ENCODE measurements at places on chromosomes 11 and 22.

DNA sequence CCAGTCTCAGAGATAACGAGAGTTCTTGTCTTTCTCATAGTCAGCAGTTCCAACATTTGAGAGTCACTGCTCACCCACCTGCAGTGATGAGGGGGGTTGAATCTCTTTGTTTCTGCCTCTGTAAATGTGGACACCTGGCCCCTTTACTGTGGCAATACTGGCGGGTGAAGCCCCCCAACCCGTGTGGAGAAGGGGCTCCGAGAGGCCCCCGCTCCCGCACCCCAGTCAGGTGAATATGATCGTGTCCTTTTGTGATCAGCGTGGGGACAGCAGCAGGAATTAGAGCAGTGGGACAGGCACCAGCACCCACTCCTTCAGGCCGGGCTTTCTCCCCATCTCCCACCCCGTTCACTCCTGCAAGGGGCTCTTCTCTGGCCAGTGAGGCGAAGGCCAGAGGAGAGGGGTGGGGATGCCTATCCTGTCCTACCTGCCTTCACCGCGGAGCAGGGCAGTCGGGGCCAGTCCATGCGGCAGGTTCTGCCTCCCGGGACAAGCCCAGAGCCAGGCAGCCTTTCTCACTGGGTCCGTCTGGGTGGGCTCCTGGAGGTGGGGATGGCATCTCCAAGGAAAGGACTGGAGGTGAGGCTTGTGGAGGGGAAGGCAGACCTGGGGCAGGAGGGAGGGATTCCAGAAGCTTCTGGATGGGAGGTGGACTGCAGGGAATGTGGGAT lies 12.7 kb upstream of the CELSR1 start:
- DNase-seq, result no peak

DNA sequence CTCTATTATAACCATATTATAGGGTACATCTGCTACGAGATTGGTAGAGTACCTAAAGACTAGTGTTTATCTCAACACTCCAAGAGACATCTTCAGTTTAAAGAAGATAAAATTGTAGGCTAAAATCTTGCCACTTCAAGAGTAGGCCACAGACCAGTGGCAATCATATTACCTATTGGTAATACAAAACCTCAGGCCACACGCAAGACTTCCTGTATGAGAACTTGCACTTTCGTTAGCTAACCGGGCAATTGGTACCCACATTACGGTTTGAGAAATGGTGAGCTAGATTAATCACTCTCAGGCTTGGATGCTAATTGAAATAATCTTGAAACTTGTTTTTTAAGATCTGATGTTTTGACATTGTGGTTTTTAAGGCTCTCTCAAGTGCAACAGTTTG lies 772.7 kb downstream of the LRRC4C start:
- no peak for DNase-seq

- DNase-seq, result no peak
These were observed 39.6 kb downstream of the BTBD10 start for GRCh38 chr11:13423372-13423771.

DNA sequence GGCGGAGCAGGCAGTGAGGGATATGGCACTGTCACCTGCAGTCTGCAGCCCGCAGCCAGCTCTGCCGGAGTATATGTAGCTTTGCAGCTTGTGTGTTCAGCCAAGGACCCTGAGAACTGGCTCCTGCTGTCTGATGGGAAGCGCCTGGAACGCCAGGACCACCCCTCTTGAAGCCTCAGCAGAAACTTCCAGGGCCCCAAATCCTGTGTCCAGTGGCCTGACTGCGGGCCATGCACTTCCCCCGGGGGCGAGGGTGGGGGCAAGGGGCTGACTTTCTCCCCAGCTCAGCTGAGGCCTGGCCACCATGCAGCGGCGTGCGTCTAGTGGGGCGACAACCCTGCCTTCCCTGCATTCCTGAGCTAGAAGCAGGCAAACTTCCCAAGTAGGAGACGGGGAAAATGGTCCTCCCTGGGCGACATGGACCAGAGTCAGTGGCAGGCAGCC lies 32.3 kb downstream of the PISD start:
- DNase-seq, result no peak

DNA sequence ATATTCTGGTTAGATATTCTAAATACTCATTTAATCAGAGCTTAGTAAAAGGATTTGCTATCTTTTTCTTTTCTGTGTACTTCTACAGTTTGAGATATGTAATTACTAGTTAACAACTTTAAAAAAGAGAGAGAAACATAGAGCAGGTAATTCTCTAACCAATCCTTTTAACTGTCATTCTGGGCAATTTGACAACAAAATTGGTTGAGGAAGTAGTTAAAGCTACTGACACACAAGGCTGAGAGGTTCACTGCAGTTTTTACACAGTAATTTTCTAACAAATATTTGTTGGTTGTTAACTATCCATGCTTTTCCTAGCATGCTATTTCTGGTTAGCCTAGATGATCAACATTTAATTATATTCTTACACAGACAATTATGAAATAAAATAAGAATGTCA lies 3.6 kb downstream of the SOX6 start:
- no peak for DNase-seq

GRCh38 chr22:46710806-46711205 lies 27.2 kb downstream of the CERK start:
- no peak for DNase-seq

DNA sequence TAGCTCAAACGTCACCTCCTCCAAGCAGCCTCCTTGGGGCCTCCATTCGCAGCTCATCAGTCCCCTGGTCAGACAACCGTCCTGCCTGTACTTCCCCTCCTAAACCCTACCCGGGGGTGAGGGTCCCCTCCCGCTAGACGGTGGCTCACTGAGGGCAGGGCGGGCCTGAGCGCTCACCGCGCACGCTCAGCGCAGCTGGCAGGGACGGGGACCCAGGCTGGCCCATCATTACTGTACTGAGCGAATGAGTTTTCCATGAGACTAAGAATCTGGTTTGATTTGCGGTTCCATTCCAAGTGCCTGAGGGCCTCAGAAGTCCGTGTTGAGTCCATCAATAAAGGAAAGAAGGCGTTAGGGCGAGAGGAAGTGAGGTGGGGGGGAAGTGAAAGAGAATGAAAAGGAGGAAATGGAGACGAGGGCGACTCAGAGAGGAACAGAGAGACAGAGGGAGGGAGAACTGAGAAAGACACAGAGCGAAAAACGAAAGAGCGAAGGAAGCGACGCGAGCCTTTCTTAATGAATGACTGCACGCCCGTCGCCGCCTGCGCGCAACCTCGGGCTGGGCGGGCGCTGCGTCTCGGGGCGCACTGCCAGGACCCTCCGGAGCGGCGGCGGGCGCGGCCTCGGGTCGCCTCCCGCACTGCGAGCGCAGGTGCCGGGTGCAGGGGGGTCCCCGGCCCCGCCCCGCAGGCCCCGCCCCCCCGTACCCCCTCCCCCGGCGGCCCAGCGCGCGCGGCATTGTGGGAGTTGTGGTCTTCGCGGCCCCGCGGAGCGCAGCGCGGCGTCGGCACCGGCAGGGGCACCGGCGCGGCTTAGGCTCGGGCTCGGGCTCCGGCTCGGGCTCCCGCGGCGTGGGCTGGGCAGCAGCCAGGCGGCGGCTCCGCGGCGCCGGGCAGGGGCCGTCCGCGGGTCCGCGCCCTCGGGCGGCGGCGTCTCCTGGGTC lies at the start of gene ASPHD2:
Gene ASPHD2 (plus strand): TSS at position 746 of the 943 bp plus-strand sequence. CDS start 4,356 bp downstream, outside the sequence.
- DNase-seq, result peak; percentile 86

DNA sequence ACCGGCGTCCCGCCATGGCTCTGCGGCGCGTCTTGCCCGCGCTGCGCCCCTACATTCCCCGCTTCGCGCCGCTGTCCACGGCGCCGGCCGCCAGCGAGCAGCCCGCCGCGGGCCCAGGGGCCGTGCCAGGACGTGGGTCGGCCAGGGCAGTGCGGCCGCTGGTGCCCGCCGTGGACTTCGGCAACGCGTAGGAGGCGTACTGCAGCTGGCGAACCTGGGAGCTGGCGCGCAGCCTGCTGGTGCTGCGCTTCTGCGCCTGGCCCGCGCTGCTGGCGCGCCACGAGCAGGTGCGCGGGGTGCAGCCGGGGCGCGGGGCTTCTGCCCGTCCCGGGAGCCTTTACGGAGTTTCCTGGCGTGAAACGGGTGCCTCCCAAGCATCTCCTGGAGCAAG lies 20.1 kb downstream of the DGCR6L start:
- DNase-seq, result peak; percentile 29

GRCh38 chr11:120894202-120894985 lies 129.5 kb upstream of the TBCEL start:
- DNase-seq, result no peak

DNA sequence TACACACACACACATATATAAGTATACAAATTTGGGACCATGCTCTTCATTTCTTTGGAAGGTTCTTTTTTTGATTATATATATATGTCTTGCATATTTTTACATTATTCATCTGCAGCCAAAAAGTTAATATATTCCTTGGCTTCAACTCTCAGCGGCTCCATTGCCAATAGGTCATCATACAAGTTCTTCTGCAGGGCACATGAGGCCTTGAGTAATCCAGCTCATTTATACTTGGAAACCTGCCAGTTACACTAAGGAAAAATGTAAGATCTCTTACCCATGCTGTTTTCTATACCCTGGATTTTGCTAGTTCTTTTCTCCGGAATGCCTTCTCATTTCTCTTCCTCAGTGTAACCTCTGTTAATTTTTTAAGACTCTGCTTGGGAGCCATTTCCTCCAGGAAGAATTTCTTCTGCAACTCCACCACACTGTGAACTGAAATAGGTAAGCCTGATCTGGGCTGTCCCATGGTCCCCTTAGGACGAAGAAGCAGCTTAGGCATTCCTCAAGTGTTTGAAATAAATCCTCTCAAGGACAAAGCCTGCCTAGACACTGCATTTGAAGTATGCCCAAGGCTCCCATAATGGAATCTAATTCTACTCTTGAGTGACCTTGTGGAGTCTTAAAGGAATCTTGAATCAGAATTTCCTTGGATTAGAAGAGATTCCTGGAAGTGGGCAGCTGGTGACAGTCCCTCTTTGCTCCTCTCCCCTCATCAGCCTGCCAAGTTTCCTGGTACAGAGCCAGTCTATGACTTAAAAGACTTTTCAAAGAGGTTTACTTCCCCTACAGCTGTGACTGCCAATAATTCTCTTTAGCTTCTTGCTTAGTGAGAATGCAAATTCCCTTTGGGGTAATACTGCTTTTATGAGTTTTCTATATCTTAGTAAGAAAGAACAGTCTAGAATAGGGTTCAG lies 182.8 kb downstream of the C11orf87 start:
- DNase-seq, result no peak

GRCh38 chr22:49705216-49705971 lies 122.3 kb downstream of the BRD1 start:
- no peak for DNase-seq

- DNase-seq, result no peak
These were observed 410.9 kb upstream of the B3GAT1 start for GRCh38 chr11:134822897-134823296.

DNA sequence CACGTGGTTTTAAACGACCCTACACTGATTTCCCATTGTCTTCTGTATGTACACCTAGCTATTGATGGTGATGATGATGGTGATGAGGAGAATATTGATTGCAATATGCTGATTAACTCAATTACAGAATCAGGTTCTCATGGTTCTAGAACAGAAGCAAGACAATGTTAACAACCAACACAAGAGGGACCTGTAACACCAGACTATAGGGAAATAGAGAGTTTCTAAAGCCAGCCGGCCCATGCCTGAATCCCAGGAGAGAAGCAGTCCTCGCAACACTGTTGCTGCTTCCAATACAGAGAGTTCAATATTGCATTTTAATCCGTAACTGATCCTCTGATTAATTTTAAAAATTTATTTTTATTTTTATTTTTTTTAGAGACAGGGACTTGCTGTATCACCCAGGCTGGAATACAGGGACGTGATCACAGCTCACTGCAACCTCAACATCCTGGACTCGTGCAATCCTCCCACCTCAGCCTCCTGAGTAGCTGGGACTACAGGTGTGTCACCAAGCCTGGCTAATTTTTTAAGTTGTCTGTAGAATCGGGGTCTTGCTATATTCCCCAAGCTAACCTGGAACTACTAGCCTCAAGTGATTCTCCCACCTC lies 22.2 kb upstream of the UBASH3B start:
- no peak for DNase-seq

- DNase-seq, result no peak
These were observed 128.3 kb downstream of the TEAD1 start for GRCh38 chr11:12802418-12803085.

DNA sequence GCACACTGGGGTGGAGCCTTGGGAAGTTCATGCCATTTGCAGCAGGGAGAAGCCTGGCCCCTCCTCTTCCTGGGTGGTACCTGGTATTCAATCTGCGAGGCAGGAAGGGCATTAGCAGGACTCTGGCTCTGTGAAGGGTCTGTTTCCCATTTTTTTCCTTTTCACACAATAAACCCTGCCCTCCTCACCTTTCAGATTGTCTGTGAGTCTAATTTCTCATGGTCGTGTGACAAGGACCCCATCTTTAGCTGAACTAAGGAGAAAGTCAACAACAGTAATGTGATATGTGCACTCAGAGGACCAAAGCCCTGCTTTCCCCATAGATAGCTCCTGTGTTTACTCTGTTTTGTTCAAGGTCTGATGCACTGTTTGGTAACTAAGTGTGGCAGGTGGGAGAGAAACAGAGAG lies 26.6 kb upstream of the CASP4 start:
- DNase-seq, result no peak

GRCh38 chr11:95989076-95989605 lies 65.2 kb upstream of the MTMR2 start:
- DNase-seq, result no peak

DNA sequence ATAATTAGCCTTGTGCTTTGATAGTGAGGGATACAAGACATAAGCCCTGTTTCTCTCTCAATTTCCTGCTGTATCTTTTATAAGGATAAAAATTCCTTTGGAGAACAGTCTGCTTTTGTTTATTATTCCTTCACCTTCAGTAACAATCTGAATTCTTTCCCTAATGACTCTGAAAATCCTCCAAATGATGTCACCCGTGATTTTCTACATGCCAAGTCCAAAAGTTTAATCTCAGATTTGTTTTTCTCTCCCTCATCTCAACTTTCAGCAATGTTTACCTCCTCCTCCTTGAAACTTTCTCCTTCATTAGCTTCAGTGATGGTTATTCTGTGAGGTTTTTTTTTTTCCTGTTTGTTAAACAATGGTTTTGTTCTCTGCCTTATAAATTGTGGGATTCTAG lies 2.2 kb downstream of the OR51E2 start:
- DNase-seq, result no peak

DNA sequence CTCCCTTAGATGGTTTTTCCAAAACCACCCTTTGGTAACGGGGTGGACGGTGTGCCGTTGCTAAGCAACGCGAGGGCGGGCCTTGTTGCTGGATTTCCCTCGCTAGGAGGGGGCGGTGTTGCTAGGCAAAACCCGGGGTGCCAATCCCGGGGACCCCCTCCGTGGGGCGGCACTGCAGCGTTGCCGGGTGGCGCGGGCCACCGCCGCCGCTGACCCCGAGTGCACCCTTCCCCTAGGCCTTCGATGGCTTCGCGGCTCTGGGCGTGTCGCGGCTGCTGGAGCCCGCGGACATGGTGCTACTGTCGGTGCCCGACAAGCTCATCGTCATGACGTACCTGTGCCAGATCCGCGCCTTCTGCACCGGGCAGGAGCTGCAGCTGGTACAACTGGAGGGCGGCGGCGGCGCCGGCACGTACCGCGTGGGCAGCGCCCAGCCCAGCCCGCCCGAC lies 8.9 kb downstream of the EHBP1L1 start:
- no peak for DNase-seq

GRCh38 chr11:93614173-93614722 lies 47.2 kb upstream of the CEP295 start:
- DNase-seq, result peak; percentile 5

- no peak for DNase-seq
These were observed 119.9 kb downstream of the MIAT start for GRCh38 chr22:26777156-26777801.

GRCh38 chr11:27234043-27234668 lies 128.9 kb downstream of the CCDC34 start:
- DNase-seq, result no peak
